Spleen (tissue), 13 donors: ENCODE measurements at places on chromosomes 16 and 17. TPM values are rescaled to one million over a fixed set of nuclear protein-coding genes. Genes with fewer than 3 reads are reported as not detected.

GRCh38 chr16:79795556-79795955, 195.0 kb upstream of the MAF start:
- DNase-seq: no peak
- H3K27me3 ChIP-seq: no peaks in the 10 kb centered on the region
- H3K4me3 ChIP-seq: no peak overlapping the region
- H3K36me3 ChIP-seq: no peaks in the 10 kb centered on the region
- H3K4me1 ChIP-seq: no peaks in the 10 kb centered on the region

DNA sequence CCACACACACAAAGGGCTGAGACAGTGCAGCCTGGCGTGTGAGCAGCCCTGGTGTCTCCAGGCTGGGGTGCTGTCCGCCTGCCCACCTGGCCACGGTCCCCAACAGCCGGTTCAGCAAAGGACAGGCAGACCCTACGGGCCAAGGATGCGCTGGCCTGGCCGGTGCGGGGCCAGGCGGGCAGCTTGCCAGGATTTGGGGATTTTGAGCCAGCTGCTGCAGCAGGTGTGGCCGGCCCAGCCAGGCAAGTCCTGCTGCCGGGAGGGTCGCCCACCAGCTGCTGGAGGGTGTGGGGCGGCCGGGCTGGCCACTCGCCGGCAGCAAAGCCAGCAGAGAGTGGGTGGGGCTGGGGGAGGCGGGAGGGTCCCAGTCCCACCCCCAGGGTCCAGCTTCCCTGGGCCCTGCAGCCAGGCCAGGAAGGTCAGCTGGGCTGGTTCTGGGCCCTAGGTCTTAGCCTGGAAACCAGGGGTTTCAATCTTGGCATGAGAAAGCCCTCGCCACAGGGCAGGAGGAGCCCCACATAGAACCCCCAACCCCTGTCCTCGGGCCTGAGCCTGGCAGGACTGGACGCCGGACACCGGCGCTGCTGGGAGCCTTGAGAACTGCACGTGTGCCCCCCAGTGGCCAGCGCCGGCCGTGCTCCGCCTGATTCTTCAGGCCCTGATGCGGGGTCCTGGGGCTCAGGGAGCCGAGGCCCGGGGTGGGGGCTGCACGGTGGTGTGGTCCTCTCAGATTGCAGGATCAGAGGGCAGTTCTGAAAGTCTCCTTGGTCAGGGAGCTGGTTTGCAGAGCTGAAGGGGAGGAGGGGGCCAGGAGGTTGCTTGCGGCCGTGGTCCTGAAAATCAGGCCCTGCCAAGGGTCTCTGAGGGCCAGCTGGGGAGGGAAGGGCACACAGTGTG, 17.6 kb upstream of the SSTR5 start:
- no peak for DNase-seq
- H3K27me3 ChIP-seq: peaks cover 48% of the 10 kb centered on the region
- no peak overlapping the region for H3K27ac ChIP-seq

DNA sequence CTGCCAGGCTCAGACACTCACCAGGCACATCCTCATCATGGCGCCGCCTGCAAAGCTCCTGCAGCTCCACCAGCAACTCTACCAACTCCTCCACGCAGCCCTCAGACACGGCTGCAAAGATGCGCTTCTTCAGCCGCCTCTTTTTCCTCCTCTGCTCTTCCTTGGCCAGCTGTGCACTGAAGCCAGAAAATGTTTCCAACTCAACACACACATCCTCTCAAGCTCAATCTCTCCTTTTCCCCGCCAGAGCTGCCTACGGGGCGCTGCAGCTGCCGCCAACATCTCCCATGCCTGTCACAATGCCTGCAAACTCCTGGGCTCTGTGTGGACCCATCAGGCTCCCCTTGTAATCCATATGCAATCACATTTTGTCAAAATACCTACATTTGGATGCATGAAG, 14.2 kb downstream of the TRPV3 start:
- no peak for DNase-seq
- no peak overlapping the region for H3K27ac ChIP-seq
- no peaks in the 10 kb centered on the region for H3K4me1 ChIP-seq
- no peaks in the 10 kb centered on the region for H3K36me3 ChIP-seq

The RFWD3 gene
- total RNA-seq: 40.6 TPM

DNA sequence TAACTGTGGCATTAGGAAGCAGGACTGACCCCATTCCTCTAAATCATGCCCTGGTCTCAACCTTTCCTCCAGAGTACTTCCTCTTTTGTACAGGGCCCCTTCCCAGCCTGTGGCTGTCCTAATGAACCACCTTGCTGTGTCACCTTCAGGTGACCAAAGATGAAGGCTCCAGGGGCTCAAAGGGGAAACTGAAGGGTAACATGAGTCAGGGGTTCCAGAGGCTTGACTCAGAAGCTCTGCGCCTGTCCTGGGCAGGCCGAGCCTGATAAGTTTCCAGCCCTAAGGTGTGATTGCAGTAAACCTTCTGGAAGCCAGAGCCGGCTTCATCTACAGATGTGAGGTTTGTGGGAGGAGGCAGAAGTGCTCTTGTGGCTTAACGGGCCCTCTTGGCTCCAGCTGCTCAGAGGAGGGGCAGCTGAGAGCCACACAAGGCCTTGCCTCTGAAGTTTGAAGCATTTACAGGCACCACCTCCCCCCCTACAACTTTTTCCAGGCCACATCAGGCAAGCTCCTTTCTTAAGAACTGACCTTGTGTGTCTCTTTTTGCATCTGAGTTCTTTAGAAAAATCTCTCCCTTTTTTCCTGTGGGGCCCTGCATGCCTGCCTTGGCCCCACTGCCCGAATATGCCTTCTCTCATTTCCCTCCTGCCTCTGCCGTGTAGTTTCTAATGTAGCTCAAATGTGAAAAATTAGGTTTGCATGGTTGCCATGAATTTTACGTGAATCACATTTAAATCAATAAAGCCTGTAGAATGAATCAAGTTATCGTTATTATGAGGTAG, 149.9 kb downstream of the CLEC16A start:
- no peak overlapping the region for H3K4me3 ChIP-seq
- H3K27ac ChIP-seq: peak overlapping the region; percentile 47
- H3K4me1 ChIP-seq: peaks cover 40% of the 10 kb centered on the region
- DNase-seq: no peak
- peaks cover 60% of the 10 kb centered on the region for H3K36me3 ChIP-seq
- H3K27me3 ChIP-seq: no peaks in the 10 kb centered on the region

The C17orf50 gene
- total RNA-seq: not detected

DNA sequence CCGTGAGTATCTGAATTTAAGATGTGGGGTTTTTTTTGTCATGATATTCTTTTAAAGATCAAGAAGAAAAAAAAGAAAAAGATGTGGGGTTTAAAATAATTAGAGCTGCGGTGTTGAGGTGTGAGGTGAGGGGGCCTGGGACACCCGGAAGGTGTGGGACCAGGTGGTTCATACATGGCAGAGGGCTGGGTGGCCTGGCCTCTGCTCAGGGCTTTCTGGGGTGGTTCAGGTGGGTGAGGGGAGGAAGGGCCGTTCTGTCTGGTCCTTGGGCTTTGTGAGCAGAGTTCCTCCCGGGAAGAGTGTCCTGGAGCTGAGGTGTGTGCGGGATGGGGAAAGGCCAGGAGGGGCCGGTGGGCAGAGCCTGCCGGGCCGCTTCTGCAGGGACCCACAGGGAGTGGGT, 5.0 kb downstream of the PRSS27 start:
- no peaks in the 10 kb centered on the region for H3K36me3 ChIP-seq
- H3K27ac ChIP-seq: no peak overlapping the region

DNA sequence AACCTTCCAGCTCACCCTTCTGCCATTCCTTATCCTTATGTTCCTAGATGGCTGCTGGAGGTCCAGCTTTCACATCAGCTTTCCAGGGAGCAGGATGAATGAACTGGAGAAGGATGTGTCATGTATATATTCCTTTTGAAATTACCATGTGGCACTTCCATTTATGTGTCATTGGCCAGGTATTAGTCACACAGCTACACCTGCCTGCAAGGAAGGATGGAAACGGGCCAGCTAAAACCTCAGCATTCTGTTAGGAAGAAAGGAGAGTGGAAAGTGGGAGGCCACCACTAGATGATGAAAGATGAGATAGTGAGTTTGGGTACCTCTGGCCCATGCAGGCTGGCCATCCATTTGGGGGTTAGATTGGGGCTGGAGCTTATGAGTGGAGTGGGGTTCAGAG, 67.5 kb downstream of the KSR1 start:
- H3K27me3 ChIP-seq: no peaks in the 10 kb centered on the region
- H3K27ac ChIP-seq: no peak overlapping the region
- DNase-seq: no peak
- no peaks in the 10 kb centered on the region for H3K36me3 ChIP-seq

The ABCC12 gene
- not detected for total RNA-seq

The IL34 gene
- total RNA-seq: 197 TPM

DNA sequence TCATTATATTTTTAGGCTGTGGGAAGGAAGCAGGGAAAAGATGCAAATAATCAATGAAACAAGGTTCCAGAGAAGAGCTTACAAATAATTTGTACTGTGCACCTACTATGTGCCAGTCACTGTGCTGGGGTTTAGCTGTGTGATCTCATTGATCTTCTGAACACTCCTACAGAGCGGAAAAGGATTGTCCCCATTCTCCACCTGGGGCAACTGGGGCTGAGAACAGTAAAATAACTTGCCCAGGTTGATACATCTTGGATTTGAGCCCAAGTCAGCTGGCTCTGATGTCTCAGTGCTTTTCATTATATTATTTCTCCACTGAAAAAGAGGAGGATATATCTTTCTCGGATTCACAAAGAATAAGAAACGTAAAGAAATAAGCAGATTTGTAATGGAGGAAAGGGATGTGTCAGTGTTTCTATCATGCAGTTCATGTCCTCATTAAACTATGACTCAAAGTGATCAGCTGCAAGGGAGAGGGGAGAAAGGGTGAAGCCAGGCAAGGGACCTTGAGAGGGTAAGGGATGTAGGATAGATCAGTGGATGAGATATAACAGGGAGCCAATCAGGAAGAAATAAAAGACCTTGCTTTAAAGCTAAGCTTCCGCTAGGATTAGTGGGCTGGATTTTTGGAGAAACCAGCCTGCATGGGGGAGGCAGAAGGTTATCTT, 143.6 kb upstream of the NOL11 start:
- no peaks in the 10 kb centered on the region for H3K27me3 ChIP-seq
- H3K4me3 ChIP-seq: no peak overlapping the region
- no peak for DNase-seq
- H3K4me1 ChIP-seq: no peaks in the 10 kb centered on the region

DNA sequence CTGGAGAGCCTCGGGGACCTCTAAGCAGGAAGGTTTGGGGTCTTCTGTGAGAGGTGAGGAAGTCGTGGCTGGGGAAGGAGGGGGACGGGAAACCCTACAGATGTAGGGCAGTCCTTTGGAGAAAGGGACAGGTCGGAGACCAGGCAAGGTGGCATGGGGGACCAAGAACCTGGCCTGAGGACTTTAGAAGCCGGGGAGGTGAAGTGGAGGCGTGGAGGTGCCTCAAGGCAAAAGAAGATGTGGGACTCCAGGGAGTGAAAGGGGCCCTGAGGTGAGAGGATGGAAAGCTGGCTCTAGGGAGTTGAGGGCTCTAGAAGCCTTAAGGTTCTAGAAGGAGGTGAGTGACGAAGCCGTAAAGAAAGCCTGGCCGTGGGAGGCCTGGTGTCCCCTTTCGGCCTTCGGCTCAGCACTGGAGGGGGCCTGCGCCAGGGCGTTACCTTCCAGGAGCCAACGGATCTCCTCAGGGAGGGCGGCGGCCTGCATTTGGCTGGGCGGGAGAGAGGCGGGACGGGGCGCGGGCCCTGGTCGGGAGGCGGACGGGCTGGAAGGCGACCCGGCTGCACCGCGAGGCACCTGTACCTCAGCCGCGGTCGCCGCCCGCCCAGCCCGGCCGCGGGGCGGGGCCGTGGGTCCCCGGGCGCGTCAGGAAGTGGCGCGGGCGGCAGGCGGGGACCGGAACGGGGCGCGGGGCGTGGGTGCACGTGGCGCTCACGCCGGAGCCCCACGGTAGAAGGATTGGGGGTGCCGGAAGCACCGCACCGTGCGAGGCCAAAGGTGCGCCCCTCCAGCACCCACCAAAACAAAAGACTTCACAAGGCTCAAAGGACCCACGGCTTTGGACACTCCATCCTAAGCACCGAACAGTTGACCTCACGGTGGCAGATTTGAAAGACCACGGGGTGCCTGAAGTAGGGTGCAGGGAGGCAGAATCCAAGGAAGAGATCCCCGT, at the start of gene SKAP1:
Gene SKAP1, minus strand, starts transcription at position 577 of the 949 bp plus-strand sequence.
- peaks cover 41% of the 10 kb centered on the region for H3K27me3 ChIP-seq
- H3K27ac ChIP-seq: peak within 1 kb of the TSS; percentile 83
- H3K36me3 ChIP-seq: no peaks in the 10 kb centered on the region

DNA sequence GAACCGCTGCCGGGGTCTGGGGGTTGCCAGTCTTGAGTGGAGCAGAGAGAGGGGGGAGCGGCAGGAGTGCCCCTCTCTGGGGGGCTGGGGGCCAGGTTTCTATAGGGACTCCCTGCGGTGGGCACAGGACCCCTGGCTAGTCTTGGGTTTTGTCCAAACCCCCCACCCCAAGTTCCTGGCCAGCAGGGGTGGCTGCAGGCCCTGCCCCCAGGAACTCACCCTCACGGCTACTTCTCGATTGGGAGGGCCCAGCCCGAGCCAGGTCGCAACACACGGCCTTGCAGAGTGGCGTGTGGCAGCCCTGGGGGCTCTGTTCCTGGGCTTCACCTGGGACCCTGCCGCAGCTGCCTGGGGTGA, 601 bp downstream of the CDH15 start:
- no peak for DNase-seq
- H3K36me3 ChIP-seq: no peaks in the 10 kb centered on the region
- peaks cover 31% of the 10 kb centered on the region for H3K4me1 ChIP-seq
- H3K27me3 ChIP-seq: peaks cover 42% of the 10 kb centered on the region

DNA sequence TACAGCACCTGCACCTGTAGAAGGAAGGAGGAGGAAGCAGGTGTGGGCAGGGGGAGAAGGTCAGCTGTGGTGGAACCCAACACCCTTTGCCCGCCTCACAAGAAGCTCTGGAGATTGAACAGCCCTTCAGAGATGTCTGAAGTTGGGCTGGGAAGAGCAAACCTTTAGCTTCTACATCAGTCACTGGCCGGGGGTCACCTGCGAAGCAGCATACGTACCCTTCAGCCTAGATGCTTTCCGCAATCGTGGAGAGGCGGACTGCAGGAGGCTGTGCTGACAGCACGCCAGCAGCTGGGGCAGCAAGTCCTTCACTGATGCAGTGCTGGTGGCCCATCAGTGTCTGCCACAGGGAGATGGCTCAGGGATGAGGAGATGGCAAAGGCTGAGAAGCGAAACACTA, 5.2 kb upstream of the HS3ST3B1 start:
- no peak for DNase-seq
- H3K4me1 ChIP-seq: peaks cover 42% of the 10 kb centered on the region
- no peak overlapping the region for H3K4me3 ChIP-seq
- no peaks in the 10 kb centered on the region for H3K36me3 ChIP-seq
- H3K27me3 ChIP-seq: peaks cover 7% of the 10 kb centered on the region
- no peak overlapping the region for H3K27ac ChIP-seq

GRCh38 chr17:74779948-74780400, 3.8 kb upstream of the NAT9 start:
- no peaks in the 10 kb centered on the region for H3K27me3 ChIP-seq
- peak overlapping the region; percentile 85 for H3K27ac ChIP-seq
- no peak overlapping the region for H3K4me3 ChIP-seq
- H3K4me1 ChIP-seq: peaks cover 60% of the 10 kb centered on the region
- H3K36me3 ChIP-seq: peaks cover 14% of the 10 kb centered on the region

The KIF2B gene
- total RNA-seq: not detected

- no peak overlapping the region for H3K4me3 ChIP-seq
- H3K36me3 ChIP-seq: no peaks in the 10 kb centered on the region
- no peak overlapping the region for H3K27ac ChIP-seq
- peaks cover 23% of the 10 kb centered on the region for H3K4me1 ChIP-seq
- no peak for DNase-seq
- H3K27me3 ChIP-seq: no peaks in the 10 kb centered on the region
Observed at GRCh38 chr17:66420961-66421371, 118.6 kb downstream of the PRKCA start.
